Stimulated activated CD8-positive, alpha-beta memory T cell treated with anti-CD3 and anti-CD28 coated beads, Interleukin-12 subunit alpha, Interleukin-12 subunit beta, amount 100 ng/mL, for 1 hour (primary cell): ENCODE measurements at places on chromosomes 7 and 10.

DNA sequence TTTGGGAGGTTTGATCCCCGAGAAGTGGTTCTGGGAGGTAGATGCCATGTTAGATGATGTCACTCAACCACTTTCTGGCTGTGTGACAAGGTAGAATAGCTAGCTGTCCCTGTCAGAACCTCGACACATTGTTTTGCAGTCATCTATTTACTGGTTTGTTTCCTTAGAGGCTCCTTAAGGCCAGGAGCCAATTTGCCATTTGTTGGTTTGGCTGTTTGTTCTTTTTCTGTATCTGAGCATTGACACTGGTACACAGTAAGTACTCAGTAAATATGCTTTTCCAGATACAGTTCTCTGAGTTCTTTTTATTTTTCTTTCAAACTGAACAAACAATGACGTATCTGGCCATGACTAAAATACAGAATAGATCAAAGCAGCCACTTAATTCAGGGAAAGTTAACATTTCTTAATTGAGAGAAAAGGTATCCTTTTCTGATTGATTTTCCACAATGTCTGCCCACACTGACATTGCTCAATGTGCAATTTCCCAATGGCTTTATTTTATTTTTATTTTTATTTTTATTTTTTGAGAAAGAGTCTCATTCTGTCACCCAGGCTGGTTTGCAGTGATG is 121.6 kb downstream of the SPAG6 start:
- no peak for DNase-seq

GRCh38 chr10:18608596-18608995 is 42.8 kb downstream of the NSUN6 start:
- DNase-seq, result no peak

- peak; percentile 12 for DNase-seq
Measured at GRCh38 chr7:150942001-150942590, 36.0 kb downstream of the KCNH2 start.

DNA sequence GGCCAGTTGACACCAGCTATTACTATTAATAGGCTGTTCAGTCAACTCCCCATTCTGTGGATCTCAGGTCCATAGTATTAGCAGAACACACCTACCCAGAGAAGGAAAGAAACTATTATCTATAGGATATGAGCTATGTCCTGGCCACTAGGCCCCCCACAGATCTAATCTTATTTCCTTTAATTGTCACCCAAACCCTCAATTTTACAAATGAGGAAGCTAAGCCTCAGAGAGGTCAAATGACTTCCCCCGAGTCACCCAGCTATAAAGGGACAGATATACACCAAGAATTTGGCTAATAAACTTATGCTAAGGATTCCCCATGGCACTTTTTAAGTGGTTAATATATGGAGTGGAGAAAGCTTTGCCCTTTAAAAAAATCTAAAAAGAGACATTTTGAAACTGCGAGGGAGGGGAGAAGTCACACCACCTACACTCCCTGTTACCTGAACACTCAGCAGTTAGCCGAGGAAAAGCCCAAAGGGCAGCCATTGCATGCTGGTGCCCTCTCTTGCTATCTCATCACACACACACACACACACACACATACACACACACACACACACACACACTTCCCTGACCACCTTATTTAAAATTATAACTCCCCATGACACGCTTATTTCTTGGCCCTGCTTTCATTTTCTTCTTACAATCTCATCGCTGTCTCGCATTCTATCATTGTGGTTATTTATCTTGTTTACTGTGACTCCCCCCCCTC is 157.0 kb upstream of the ADO start:
- DNase-seq, result no peak

DNA sequence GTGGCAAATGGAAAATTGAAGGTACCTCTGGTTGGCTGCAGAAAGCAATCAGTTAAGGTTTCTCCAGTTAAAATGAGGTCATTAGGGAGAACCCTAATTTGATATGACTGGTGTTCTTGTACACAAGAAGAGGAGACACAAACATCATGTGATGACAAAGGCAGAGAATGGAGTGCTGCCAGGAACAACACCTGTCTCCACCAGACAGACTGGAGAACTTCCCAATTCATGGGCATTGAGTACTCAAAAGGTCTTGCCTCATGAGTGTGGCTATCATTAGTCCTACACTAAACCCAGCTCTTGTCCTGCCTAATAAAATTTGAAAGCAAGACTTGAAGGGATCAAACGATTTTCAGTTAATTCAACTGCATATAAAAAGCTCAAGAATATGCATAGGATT is 152.6 kb downstream of the PTPN20 start:
- no peak for DNase-seq

DNA sequence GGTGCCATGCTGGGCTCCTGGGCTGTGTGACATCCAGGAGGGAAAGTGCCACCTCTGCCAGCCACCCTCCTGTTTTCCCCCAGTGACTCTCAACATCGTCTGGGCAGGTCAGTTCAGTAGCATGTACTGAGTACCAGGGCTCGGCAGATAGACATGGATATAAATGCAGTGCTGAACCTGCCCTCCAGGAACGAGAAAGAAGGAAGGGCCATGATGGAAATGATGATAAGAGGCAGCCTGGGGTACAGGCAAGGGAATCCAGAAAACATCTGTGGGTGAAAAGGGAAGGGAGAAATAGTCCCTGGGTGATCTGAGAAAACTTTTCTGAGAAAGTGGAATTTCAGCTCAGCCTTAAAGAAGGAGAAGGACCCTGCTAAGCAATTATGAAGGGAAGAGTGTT is 12.1 kb downstream of the CNNM1 start:
- DNase-seq, result no peak

DNA sequence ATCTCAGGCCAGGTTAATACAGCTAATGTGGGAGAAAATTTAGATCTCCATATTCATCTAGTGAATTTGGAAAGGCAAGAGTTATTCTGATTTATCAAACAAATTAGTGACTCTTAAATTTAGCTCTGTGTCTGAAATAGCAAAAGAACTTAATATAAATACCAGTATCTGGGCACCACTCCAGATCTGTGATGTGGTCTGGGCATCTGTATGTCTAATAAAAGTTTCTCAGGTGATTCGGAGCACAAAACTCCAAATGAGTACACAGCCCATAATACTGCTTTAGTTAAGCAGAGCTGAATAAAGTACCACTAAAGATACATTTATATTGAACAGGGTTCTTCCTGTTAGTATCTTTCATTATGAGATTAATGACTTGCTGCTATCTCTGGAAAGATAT is 261.4 kb downstream of the BAMBI start:
- no peak for DNase-seq
